Activated CD8-positive, alpha-beta memory T cell treated with anti-CD3 and anti-CD28 coated beads for 1 hour (primary cell): ENCODE measurements at places on chromosomes 5 and 9.

DNA sequence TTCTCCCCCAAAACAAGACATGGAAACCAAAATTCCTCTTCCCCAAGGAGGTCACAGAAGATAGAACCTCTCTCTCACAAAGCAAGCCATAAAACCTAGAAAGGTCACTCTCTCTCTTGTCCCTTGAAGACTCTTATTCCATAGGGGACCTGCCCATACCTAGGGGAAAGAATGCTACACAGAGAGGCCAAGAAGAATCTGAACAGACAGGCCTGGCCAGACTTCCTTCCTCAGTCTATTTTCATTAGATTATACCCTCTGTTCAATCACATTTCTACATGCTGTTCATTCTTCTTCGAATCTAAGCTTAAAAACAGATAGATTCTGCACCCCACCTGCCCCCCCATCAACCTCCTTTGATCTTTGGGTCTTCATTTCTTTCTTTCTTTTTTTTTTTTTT is 206.8 kb downstream of the TLE4 start:
- DNase-seq = no peak

GRCh38 chr9:35859990-35860339 is 10.2 kb downstream of the OR13J1 start:
- DNase-seq = no peak

DNA sequence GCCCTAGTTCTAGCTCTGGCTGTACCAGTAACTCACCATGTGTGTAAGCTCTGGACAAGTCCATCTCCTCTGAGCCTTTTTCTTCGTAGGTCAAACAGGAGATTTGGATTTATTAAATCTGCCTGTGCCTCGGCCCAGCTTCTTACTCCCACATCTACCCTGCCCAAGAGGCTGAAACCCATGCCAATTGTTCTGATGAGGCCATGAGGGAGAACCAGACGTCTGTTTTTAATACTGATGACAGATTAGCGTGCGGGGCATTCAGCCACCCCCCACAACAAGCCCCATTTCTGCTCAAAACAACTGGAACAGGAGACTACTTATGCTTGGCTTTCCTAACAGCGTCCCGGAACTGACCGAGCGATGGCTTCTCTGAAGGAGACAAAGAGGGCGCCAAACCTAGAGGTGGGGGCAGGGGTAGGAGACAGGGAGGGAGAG is 81.2 kb upstream of the TRIM32 start:
- DNase-seq = no peak

DNA sequence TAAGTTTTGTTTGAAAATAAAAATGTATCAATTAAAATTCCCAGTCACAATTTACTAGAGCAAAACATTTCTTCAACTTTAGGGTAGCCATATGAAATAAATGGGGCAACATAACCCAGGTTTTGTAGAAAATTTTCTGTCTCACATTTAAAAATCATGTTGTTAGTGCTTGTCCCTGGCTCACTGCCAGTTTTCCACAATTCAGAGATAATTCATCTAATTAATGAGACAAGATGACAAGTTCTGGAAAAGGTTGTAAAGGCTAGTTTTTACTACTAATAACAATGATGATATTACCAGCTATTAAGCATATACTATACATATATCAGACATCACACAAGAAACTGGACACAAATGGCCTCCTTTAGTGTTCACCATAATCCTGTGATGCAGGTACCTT is 45.9 kb downstream of the MEGF9 start:
- DNase-seq = no peak

DNA sequence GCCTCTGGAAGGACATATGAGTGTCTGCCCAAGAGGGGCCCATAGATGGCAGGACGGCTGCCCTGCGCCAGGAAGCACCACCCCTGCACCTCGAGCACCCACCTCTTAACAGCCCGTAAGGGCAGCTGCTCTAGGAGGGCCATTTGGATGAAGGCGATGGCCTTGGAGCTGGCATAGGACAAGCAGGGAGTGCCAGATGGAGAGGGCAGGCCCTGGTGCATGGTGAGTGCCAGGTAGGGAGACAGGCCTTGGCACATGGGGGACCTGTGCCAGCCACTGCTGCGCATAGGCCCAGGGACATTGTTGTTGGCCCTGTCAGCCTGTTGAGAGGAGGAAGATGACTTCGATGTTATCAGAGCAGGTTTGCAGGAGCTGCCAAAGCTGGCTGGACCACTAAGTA is 134.2 kb downstream of the SLC25A46 start:
- DNase-seq = no peak

DNA sequence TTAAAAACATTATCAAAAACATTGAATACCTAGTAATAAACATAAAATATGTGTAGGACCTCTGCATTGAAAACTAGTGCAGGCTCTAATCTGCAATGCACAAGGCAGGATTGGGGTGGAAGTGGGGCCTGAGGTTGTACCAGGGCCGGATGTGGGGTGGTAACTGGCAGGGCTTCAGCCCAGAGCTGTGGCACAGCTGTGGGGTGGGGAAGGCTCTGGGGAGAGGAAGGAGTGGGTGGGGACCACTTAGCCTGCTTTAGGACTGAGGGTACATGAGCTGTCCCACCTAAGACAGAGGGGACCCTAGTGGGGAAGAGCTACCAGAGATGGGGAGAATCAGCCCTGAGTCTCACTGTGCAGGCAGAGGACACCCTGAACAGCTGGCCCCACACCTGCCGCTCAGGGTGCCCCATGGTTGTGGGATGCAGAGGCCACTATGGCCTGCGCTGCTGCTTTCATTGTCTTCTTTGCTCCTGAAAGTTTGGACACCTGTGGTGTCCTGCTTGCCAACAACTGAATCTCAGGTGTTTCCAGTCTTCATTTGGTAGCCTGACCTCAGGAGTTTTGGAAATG is 311.4 kb downstream of the TLE4 start:
- DNase-seq = no peak

GRCh38 chr5:76999451-76999850 is 30.8 kb upstream of the AGGF1 start:
- no peak for DNase-seq

- no peak for DNase-seq
Measured at GRCh38 chr5:62708481-62709325, 130.1 kb downstream of the LRRC70 start.

DNA sequence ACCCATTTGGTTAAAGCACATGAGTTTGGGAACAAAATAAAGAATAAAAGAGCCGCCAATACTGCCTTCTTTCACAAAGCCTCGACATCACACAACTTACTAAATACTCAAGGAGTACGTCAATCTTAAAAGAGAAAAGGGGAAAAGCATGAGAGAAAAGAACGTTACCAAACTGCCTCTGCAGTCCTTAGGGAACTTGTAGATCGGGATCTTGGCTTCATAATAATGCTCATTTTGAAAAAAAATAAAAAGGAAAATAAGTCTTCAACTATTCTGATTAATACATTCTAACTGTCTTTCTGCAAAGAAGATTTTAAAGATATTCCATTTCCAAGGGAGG is 618.4 kb downstream of the PDE4D start:
- no peak for DNase-seq

DNA sequence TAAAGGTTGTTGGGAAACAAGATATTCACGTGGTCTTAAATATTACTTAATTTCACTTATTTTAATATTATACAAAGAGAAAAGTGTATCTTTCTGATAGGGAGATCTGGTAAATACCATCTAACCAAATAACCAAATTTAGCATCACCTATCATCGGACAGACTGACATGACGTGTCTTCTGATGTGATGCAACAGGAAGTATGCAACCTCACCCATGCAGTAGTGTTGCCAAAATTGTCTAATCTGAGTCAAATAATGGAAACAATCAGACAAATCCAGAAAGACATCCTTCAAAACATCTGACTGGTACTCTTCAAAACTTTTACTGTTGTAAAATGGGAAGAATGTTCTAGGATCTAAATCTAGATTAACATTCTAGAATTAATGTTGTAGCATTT is 148.0 kb downstream of the FGF1 start:
- DNase-seq = no peak

DNA sequence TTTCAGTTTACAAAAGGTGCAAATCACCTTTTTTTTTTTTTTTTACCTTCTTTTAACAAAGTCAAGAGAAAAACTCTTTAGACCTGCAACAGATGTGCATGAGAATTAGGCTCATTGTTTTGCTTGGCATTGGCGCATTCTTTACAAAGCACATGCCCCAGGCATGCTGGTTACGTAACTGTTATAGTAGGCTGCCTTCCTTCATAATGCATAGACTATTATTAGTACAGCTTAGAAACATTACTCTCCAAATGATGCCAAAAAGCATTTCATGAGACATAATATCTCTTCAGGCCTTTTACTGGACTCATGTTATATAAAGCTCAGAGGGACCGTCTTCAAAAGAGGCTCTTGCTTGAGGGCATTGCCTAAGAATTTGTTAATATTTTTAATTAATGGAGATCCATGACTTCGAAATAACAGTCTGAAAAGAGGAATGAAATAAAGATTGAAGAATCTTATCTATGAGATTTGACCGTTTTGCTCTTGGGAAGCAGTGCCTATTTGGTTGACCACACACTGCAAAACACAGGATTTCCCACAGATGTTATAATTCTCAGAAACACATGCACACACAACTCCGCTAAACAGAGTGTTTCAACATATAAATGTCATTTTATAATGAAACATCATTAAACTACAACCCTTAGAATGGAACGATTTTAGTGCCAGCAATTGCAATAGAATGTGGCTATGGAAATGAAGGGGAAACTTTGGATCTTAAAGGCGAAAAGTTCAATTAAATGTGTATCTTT is 478.7 kb downstream of the PRR16 start:
- no peak for DNase-seq

- peak; percentile 24 for DNase-seq
Measured at GRCh38 chr5:35089334-35090314, 41.9 kb upstream of the AGXT2 start.

DNA sequence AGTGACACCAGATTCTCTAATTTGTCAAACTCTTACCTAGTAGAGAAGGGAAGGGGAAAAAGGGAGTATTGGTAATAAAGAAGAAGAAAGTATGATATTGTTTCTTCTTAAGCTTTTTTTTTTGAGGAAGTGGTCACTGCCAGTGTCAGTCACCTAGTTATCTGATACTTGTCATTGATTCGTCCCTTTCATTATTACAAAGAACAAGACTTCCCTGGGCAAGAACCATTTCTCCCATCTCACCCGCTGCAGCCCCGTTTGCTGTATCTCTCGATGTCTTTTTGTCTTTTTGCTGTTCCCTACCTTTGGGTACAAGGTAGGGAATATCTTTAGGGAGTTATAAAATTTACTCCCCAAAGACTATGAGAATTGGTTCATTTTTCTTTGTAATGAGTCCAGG is 249.0 kb downstream of the ARHGAP26 start:
- no peak for DNase-seq

GRCh38 chr5:146680846-146681584 is 165.0 kb upstream of the GPR151 start:
- no peak for DNase-seq

DNA sequence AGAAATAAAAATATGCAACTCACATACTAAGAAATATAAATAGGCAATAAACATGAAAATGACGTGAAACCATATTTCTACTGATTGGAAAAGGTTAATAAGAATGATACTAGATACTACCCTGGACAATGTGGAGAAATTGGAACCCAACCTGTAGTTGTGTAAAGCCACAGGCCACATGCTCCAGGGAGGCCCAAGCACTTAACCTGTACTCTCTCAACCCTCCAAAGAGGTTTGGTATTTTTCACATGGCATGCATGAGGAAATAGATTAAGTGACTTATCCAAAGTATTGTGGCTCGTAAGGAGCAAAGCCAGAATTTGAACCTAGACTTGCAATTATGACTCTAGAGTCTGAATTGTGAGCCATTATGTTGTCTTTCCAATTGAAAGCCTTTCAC is 13.4 kb downstream of the LIFR start:
- DNase-seq = no peak

- DNase-seq = no peak
Measured at GRCh38 chr5:168946363-168946762, 354.6 kb downstream of the SLIT3 start.

DNA sequence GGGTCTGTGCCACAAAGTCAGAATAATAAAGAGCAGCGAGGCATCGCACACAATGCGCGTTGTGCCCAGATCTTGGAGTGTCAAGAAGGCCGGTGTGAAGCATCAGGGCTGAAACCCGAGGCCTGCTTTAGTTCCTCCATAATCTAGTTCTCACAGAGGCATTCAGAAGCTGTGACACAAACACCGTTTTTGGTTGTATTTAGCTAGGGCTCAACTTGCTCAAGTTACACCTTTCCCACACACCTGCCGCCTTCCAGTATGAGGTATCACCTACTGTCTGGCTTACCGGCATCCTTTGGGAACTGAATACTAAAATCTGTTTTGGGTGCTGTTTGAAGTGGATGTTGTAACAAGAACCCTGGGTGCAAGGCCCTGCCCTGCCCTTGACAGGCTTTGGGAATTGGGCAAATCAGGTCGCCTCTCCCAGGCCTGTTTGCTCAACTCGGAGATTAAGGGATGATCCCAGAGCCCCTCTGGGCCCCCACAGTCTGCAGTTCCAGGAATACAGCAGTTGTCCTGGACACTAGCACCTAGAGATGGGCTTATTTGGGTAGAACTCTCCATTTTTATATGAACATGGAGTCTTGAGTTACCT is 27.0 kb downstream of the SLC25A25 start:
- DNase-seq = no peak

DNA sequence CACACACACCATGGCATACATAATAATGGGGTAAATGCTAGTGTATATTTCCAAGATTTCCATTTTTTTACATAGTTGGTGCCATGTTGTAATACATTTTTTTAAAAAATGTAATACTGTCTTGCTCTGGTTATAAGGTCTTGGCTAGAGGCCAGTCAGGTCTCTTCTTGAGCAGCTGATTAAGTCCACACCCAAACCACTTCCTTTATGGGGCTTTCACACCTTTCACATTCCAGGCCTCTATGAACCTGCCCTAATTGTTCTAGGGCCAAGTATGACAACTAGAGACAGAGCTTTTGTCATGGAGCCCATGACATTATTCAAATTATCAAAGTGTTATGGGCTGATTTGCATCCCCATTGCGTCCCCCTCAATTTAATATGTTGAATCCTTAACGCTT is 495.6 kb upstream of the CTNND2 start:
- no peak for DNase-seq

DNA sequence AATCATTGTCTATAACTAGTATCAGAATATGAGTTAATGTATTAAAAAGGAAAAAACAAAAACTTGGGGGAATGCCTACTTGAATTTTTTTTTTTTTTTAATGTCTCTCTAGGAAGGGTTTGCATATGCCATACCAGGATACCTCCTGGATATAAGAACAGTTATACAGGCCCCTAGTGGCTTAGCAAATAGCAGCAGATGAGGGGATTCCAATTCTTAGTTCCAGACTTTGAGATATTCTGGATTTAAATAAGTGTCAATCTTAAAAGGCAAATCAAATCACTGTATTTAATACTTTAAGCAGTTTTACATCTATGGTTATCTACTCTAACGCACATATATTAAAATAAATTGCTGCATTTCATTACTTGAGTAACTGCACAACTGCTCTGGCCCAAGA is 1055.5 kb upstream of the DMAC1 start:
- no peak for DNase-seq

- no peak for DNase-seq
Measured at GRCh38 chr9:4689687-4690104, 10.3 kb downstream of the CDC37L1 start.

- DNase-seq = no peak
Measured at GRCh38 chr9:122220673-122221182, 8.0 kb downstream of the LHX6 start.

GRCh38 chr5:30991462-30991861 is 202.0 kb upstream of the CDH6 start:
- no peak for DNase-seq
